Lower lobe of right lung (tissue), 2 donors: ENCODE measurements at places on chromosomes 5 and 9. TPM values are rescaled to one million over a fixed set of nuclear protein-coding genes. Genes with fewer than 3 reads are reported as not detected.

- H3K27me3 ChIP-seq, result no peaks in the 10 kb centered on the region
- no peaks in the 10 kb centered on the region for H3K36me3 ChIP-seq
- no peak overlapping the region for H3K27ac ChIP-seq
- H3K4me3 ChIP-seq, result no peak overlapping the region
These were observed 344.7 kb upstream of the RGMB start for GRCh38 chr5:98428806-98429205.

Gene FBXW11
- total RNA-seq, result 52.8 TPM

Gene HAPLN1
- total RNA-seq, result 0.21 TPM

Gene FLT4
- 24.8 TPM for total RNA-seq

- H3K4me3 ChIP-seq, result no peak overlapping the region
- H3K4me1 ChIP-seq, result no peaks in the 10 kb centered on the region
- DNase-seq, result no peak
- no peaks in the 10 kb centered on the region for H3K27me3 ChIP-seq
- H3K27ac ChIP-seq, result no peak overlapping the region
These were observed 6.7 kb downstream of the CORO2A start for GRCh38 chr9:98185611-98186171.

- H3K4me1 ChIP-seq, result no peaks in the 10 kb centered on the region
- no peak overlapping the region for H3K4me3 ChIP-seq
- H3K36me3 ChIP-seq, result no peaks in the 10 kb centered on the region
- no peak for DNase-seq
- H3K27me3 ChIP-seq, result no peaks in the 10 kb centered on the region
These were observed 416.8 kb downstream of the TUSC1 start for GRCh38 chr9:25261445-25261844.

GRCh38 chr9:127361561-127361960 lies 35.4 kb upstream of the SLC2A8 start:
- H3K27me3 ChIP-seq, result no peaks in the 10 kb centered on the region
- H3K27ac ChIP-seq, result no peak overlapping the region
- no peaks in the 10 kb centered on the region for H3K36me3 ChIP-seq
- no peak overlapping the region for H3K4me3 ChIP-seq
- no peaks in the 10 kb centered on the region for H3K4me1 ChIP-seq

- H3K36me3 ChIP-seq, result no peaks in the 10 kb centered on the region
- no peak for DNase-seq
- no peaks in the 10 kb centered on the region for H3K27me3 ChIP-seq
- no peak overlapping the region for H3K27ac ChIP-seq
These were observed 313.2 kb downstream of the MLLT3 start for GRCh38 chr9:20309124-20309523.

Gene GMCL2
- not detected for total RNA-seq

DNA sequence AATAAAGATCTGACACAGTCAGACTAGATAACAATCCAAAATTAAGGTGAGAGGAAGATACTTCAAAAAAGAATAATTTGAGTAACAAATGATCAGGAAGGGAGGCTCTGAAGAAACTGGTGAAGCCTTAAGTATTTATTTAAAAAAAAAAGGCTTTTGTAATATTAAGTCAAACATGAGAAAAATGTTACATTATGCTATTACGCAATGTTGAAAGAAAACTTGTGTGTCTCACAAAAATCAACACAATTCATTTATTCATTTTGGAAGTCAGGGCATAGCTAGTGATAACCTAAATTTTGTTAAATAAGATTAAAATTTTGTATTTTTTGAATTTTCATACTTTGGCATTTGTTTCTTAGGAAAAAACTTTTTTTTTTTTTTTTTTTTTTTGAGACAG lies 28.2 kb downstream of the WDR41 start:
- H3K36me3 ChIP-seq, result no peaks in the 10 kb centered on the region
- no peak overlapping the region for H3K27ac ChIP-seq
- H3K4me1 ChIP-seq, result no peaks in the 10 kb centered on the region
- no peaks in the 10 kb centered on the region for H3K27me3 ChIP-seq

GRCh38 chr5:150208187-150209098 lies 18.6 kb downstream of the SLC6A7 start:
- H3K4me1 ChIP-seq, result peaks cover 12% of the 10 kb centered on the region
- no peaks in the 10 kb centered on the region for H3K36me3 ChIP-seq
- H3K4me3 ChIP-seq, result no peak overlapping the region
- no peak overlapping the region for H3K27ac ChIP-seq
- peaks cover 13% of the 10 kb centered on the region for H3K27me3 ChIP-seq

- no peaks in the 10 kb centered on the region for H3K4me1 ChIP-seq
- H3K27ac ChIP-seq, result no peak overlapping the region
These were observed 122.8 kb downstream of the ENC1 start for GRCh38 chr5:74517700-74518099.

Gene SLC12A2
- total RNA-seq, result 24.1 TPM

GRCh38 chr9:28781481-28781880 lies 1208.2 kb upstream of the C9orf72 start:
- H3K4me1 ChIP-seq, result no peaks in the 10 kb centered on the region
- H3K4me3 ChIP-seq, result no peak overlapping the region
- DNase-seq, result no peak
- H3K27me3 ChIP-seq, result no peaks in the 10 kb centered on the region
- no peaks in the 10 kb centered on the region for H3K36me3 ChIP-seq

Gene PCDHGA1
- total RNA-seq, result 0.53 TPM

DNA sequence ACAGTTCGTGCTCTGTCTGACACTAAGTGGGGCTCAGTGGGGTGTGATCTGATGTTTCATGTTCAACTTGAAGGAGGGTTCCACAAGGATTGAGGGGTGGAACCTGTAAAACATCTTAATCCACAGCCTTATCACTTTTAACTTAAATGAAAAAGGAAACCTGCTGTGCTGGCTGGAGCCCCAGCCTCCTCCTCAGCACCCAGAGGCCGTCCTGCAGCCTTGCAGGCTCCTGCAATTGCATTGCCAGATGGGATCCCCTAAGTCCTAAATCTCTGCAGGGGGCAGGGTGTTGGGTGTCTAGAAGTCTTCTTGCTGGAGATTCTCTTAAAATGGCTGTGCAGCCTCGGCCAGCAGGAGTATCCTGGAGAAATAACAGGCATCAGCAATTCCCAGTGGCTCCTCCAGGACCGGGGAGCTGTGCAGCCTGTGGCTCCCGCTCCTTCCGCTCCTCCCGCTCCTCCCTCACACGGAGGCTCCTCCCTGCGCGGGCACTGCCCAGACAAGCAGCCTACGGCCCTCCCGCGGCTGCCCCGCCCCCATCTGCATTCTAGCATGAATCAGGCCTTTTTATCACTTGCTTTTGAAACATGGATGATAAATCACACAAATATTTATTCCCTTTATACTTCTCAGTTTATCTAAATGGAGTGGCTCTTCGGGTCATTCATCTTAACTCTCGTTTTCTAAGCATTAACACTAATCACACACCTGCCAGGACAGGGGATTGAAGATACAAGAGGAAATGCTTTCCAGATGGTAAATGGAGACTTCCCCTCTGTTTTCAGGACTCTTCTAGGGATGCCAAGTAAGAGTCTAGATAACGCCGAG lies 131.0 kb downstream of the ADAMTS16 start:
- H3K27ac ChIP-seq, result no peak overlapping the region
- H3K4me1 ChIP-seq, result peaks cover 6% of the 10 kb centered on the region
- H3K27me3 ChIP-seq, result no peaks in the 10 kb centered on the region
- DNase-seq, result peak; percentile 73
- H3K36me3 ChIP-seq, result no peaks in the 10 kb centered on the region

DNA sequence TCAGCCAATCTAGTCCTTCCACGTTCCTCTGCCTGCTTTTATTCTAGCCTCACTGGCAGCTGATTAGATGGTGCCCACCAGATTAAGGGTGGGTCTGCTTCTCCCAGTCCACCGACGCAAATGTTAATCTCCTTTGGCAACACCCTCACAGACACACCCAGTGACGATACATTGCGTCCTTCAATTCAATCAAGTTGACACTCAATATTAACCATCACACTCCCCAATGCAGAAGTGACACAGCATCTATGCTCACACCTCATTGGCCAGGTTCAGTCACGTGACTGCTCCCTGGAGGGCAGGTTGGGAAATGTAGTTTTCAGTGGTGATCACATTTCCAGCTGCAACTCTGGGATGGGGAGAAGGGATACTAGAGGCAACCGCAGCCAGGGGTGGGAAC lies 13.0 kb downstream of the SUSD3 start:
- no peak for DNase-seq
- H3K4me1 ChIP-seq, result peaks cover 5% of the 10 kb centered on the region
- H3K4me3 ChIP-seq, result no peak overlapping the region
- no peaks in the 10 kb centered on the region for H3K27me3 ChIP-seq

GRCh38 chr5:151454166-151454565 lies 6.8 kb downstream of the SLC36A1 start:
- DNase-seq, result no peak
- peaks cover 9% of the 10 kb centered on the region for H3K36me3 ChIP-seq
- no peaks in the 10 kb centered on the region for H3K27me3 ChIP-seq

- DNase-seq, result no peak
- no peaks in the 10 kb centered on the region for H3K36me3 ChIP-seq
- H3K27ac ChIP-seq, result no peak overlapping the region
- no peaks in the 10 kb centered on the region for H3K27me3 ChIP-seq
These were observed 70.3 kb downstream of the INIP start for GRCh38 chr9:112647596-112647995.

Gene MEGF9
- 71.1 TPM for total RNA-seq

Gene SLC27A6
- 0.15 TPM for total RNA-seq

- H3K4me1 ChIP-seq, result no peaks in the 10 kb centered on the region
- H3K27me3 ChIP-seq, result no peaks in the 10 kb centered on the region
- DNase-seq, result no peak
- no peak overlapping the region for H3K4me3 ChIP-seq
- no peaks in the 10 kb centered on the region for H3K36me3 ChIP-seq
- H3K27ac ChIP-seq, result no peak overlapping the region
These were observed 249.9 kb downstream of the NPR3 start for GRCh38 chr5:32961059-32961415.

Gene SEMA6A
- total RNA-seq, result 44.3 TPM

Gene ECM2
- total RNA-seq, result 9.4 TPM

Gene GPR150
- 0.18 TPM for total RNA-seq

Gene MFAP3
- 31.1 TPM for total RNA-seq

- H3K27me3 ChIP-seq, result no peaks in the 10 kb centered on the region
- no peak overlapping the region for H3K27ac ChIP-seq
- no peak overlapping the region for H3K4me3 ChIP-seq
- H3K4me1 ChIP-seq, result peaks cover 16% of the 10 kb centered on the region
- no peak for DNase-seq
- H3K36me3 ChIP-seq, result no peaks in the 10 kb centered on the region
These were observed 70.0 kb downstream of the KLHL3 start for GRCh38 chr5:137665678-137666460.

- peaks cover 12% of the 10 kb centered on the region for H3K4me1 ChIP-seq
- no peak overlapping the region for H3K27ac ChIP-seq
- no peaks in the 10 kb centered on the region for H3K36me3 ChIP-seq
- no peak for DNase-seq
These were observed 11.1 kb downstream of the PALM2AKAP2 start for GRCh38 chr9:109791003-109791677.

DNA sequence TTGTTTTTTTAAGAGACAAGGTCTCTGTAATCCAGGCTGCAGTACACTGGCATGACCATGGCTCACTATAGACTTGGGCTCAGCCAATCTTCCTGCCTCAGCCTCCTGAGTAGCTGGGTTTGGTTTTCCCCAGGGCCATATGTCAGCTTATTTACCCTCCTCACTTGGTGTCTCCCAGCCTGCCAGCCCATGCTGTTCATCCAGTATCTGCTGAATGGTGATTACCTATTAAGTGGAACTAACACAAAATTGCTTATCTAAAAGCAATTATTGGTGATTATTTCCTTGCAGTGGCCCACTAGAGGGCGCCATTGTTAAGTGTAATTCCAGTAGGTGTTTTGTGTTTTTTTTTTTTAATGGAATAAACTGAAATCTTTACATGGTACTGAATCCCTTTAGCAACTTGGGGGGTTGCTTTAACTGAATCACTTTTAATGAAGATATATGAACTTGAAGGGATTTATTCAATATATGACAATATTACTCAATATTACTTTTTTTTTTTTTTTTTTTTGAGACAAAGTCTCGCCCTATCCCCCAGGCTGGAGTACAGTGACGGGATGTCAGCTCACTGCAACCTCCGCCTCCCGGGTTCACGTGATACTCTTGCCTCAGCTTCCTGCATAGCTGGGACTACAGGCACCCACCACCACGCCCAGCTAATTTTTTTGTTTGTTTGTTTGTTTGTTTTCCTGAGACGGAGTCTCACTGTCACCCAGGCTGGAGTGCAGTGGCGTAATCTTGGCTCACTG lies 13.8 kb downstream of the EXOSC2 start:
- no peak for DNase-seq
- peaks cover 28% of the 10 kb centered on the region for H3K36me3 ChIP-seq
- no peak overlapping the region for H3K27ac ChIP-seq

Gene CCDC192
- not detected for total RNA-seq

DNA sequence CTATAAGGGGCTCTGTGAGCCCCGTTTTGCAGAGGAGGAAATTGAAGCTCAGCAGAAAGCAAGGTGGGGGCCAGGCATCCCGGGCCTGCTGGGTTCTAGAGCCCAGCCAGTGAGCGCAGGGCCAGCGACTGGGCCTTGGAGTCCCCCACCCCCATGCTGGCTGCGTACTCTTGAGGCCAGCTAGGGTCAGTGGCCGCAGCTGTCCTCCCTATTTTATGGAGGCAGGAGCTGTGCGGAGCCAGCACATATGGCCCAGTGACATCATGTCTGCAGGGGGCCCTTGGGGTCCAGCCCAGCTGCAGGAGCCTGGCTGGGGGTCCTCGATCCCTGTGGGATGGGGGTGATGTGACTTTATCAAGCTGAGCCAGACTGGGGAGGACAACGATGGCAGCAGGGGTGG lies 71.3 kb downstream of the HMCN2 start:
- H3K4me3 ChIP-seq, result no peak overlapping the region
- H3K27me3 ChIP-seq, result peaks cover 6% of the 10 kb centered on the region
- no peaks in the 10 kb centered on the region for H3K36me3 ChIP-seq
- H3K27ac ChIP-seq, result no peak overlapping the region
- H3K4me1 ChIP-seq, result no peaks in the 10 kb centered on the region
- DNase-seq, result peak; percentile 34

- no peaks in the 10 kb centered on the region for H3K27me3 ChIP-seq
- no peaks in the 10 kb centered on the region for H3K36me3 ChIP-seq
- H3K4me1 ChIP-seq, result no peaks in the 10 kb centered on the region
These were observed 185.6 kb downstream of the FBXL17 start for GRCh38 chr5:108196276-108196675.

DNA sequence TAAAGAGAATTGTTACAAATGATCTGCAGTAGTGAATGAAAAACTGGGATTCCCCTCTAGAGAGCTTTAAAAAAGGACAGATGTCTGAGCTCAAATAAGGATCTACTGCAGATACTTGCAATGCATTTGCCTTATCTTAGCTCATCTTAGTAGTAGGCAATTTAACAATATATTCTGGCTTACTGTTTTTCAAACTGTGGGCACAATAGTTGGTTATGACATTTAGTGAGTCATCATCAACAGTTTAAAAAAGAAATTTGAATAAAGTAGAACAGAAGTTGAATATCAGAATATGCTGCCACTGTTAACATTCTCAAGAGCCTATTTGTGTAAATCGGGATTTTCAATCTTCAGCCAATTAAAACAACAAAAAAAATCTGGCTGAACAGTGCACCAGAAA lies 6.7 kb upstream of the CAST start:
- peaks cover 26% of the 10 kb centered on the region for H3K4me1 ChIP-seq
- H3K27me3 ChIP-seq, result no peaks in the 10 kb centered on the region
- no peak for DNase-seq
- no peaks in the 10 kb centered on the region for H3K36me3 ChIP-seq
- H3K4me3 ChIP-seq, result no peak overlapping the region
- H3K27ac ChIP-seq, result no peak overlapping the region

Gene SOWAHA
- total RNA-seq, result 0.18 TPM

- no peaks in the 10 kb centered on the region for H3K27me3 ChIP-seq
- H3K4me1 ChIP-seq, result no peaks in the 10 kb centered on the region
- H3K36me3 ChIP-seq, result no peaks in the 10 kb centered on the region
- no peak overlapping the region for H3K27ac ChIP-seq
- H3K4me3 ChIP-seq, result no peak overlapping the region
These were observed 20.7 kb upstream of the ANKRD34B start for GRCh38 chr5:80590766-80591165.
